ENCODE measurements at places on chromosomes 13 and 19.

DNA sequence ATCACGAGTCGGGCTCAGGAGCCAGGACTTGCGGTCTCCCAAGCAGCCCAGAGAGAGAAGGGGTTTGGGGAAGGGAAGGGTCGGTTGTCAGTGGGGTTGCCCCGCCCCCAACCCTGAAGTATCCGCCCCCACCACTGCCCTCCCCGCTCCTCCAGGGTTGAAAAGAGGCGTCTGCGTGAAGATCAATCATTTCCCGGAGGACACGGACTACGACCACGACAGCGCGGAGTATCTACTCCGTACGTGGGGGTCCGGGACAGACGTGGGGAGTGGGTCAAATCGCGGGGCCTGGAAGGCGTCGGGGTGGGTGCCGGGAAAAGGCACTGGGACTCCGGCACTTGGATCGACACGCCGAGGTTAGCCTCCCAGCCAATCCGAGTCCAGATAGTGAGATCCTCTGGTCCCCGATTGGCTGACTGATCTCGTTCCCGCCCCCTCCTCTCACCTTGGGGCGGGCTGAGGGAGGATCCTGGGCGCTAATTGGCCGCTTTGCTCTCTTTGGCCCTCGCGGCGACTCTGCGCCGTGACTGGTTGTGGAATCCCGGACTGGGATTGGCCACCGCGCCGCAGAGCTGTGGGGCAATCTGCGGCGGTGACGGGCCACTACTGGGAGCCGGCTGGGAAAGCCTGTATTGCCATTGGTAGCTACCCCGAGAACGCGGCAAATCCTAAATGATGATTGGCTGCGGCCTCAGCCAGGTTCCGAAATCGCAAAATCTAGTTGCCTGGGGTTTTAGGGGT lies 13.3 kb upstream of the CACNG6 start:
- DNase-seq = peak; percentile 52

- DNase-seq = peak; percentile 53
These were observed 13.6 kb upstream of the EPSTI1 start for GRCh38 chr13:43005460-43006236.

DNA sequence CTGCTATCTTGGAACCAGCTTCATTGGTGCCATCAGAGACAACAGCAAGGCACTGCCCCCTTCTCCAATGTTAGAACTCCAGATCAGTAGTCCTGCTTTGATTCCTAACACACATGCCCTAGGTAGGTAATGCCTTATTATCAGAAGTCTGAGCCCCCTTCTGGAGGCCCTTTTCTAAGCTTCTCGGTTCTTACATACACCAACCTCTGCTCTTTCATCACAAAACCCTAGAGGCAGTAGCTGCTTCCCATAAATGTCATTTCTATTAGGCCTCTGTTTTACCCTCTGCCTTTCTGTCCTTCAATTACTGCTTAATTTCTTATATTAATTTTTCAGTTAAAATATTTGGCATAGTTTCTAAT lies 65.3 kb upstream of the KLHL1 start:
- no peak for DNase-seq

- no peak for DNase-seq
These were observed 167.0 kb downstream of the COG6 start for GRCh38 chr13:39822437-39822836.

DNA sequence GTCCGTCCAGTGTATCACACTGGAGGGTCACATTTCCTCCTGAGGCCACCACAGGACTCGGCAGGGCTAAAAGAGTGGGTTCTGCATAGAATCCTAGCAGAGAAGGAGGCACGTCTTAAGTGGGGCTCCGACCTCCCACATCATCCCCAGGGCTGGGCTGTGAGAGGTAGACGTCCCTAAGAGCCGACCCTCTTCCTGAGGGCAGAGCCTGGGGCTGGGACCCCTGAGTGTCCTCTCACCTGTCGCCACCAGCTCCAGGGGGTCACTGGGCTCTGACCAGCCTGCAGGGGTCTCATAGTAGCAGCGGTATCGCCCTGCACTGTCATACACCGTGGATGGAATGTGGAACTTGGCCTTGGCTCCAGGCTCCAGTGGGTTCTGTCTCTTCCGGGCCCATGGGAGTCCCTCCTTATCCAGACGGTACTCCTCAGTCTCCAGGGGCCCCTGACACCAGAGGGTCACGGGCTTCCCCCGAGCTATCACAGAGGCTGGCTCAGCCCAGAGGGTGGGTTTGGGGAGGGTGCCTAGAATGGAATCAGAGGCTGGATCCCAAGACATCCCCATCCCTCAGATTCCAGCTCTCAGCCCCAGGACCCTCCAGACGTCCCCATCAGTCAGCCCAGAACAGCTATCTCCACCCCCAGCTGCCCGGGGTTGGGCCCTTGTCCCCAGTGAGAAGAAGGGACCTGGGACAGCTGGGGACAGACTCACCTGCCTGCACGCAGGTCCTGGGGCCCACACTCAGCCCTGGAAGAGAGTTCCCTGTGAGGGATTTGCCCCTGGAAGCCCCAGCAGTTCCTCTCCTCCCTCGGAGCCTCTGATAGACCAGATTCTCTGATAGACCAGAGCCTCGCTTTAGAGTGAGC lies 590 bp downstream of the LILRB5 start:
- no peak for DNase-seq

DNA sequence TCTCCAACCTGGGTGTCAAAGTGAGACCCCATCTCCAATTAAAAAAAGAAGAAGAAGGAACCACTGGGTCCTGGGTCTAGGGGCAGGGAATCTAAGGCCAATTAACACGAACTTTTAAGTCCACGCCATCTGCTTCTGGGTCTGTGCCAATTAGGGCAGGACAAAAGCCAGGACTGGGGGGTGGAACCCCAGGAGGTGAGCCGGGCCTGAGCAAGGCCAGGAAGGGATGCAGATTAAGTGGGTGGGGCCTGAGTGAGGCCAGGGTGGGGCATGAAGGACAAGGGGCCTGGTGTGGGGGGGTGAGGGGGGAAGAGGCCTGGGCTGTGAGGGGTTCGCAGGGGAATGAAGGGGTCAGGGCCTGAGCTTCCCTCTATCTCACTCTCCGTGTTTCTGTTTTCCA lies 26.3 kb upstream of the ZNF83 start:
- no peak for DNase-seq

GRCh38 chr13:99486996-99487395 lies 14.3 kb upstream of the TM9SF2 start:
- no peak for DNase-seq

DNA sequence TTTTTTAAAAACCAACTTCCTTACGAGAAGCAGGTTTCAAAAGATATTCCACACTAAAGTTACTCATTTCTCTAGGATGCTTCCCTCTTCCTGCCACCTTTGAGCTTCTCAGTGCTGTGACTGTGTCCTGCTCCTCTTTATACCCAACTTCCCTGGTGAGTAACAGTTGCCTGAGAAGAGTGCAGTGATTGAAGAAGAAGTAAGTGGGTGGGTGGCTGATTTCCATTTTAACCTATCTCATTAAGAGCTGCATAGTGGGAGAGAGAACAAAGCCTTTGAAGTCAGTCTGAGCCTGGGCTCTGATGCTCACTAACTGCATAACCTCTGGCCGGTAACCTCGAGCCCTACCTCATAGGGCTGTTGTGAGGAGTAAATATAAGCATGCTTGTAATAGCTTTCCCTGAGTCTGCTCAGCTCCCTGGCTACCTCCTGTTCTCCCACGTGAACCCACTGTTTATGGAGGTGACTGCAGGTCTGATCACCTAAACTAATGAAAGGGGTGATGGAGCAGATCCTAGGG lies 977.3 kb downstream of the UQCRFS1 start:
- DNase-seq = no peak

- DNase-seq = no peak
These were observed 12.0 kb downstream of the FPR2 start for GRCh38 chr19:51772977-51773376.

GRCh38 chr13:61258185-61258584 lies 157.5 kb downstream of the PCDH20 start:
- no peak for DNase-seq

DNA sequence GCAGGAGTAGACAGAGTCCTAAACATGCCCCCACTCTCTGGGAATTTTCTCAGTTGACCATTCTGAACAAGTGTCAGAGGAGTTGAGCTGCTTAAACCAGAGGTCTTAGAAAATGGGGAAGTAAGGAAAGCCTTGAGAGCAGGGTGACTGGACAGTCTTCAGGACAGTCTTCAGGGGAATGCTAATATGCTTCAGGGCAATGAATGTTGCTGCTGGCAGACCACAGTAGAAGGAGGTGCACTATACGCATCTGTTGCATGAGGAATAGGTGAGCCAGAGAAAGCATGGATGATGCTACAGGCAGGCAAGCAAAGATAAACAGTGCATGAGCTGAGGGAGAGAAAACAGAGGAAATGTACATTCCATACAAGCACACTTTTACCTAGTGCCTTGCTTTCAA lies 196.6 kb upstream of the GPR12 start:
- no peak for DNase-seq

DNA sequence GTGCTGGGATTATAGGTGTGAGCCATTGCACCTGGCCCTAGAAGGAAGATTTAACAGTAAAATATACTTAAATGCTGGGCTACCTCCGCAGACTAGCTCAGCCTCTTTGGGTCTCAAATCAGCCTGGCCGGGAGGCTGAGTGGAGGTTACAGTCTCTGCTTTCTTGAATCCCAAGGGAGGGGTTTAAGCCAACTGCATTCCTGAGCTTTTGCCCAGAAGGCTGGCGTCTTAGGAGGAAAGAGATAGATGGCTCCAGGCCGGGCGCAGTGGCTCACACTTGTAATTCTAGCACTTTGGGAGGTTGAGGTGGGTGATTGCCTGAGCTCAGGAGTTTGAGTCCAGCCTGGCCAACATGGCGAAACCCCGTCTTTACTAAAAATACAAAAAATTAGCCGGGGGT lies 623 bp upstream of the C5AR1 start:
- peak; percentile 62 for DNase-seq

- DNase-seq = peak; percentile 66
These were observed 9.5 kb upstream of the MBNL2 start for GRCh38 chr13:97212601-97213040.

DNA sequence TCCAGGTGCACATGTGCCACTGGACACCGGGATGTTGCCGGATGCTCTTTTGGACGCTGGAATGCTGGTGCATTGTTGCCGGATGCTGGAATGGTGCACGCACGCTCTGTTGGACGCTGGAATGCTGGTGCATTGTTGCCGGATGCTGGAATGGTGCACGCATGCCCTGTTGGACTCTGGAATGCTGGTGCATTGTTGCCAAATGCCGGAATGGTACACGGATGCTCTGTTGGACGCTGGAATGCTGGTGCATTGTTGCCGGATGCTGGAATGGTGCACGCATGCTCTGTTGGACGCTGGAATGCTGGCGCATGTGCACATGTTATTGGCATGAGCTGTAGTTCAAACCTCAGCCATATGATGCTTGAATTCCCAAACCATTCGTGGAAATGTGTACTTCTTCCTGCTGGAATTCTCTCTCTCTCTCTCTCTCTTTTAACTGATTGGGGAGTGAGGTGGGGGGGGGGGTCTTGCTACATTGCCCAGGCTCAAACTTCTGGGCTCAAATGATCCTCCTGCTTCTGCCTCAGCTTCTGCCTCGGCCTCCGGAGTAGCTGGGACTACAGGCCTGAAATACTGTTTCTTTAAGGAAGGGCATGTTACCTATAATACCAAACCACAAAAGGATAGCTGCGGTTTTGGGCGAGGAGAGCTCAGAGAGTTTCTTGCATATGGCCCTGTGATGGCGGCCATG lies 1.2 kb upstream of the MCF2L start:
- peak; percentile 42 for DNase-seq

GRCh38 chr19:41904118-41904870 lies 21.3 kb downstream of the ARHGEF1 start:
- no peak for DNase-seq

GRCh38 chr13:73665261-73665660 lies 468.9 kb downstream of the KLF12 start:
- DNase-seq = no peak

GRCh38 chr19:6696239-6696820 lies 24.1 kb downstream of the C3 start:
- no peak for DNase-seq

DNA sequence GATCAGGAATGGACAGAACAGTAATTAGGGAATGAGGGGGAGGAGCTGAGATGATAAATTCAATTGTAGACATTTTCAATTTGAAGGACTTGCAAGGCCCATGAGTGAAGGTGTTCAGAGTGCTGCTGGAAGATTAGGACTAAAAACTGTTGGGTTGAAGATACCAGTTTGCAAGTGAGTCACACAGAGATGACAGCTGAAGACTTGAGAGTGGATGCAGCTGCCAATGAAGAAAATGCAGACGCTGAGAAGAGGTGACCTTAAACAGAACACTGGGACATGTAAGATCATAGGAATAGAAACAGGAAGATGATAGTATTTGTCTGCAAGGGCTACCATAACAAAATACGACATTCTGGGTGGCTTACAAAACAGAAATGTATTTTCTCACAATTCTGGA lies 1716.5 kb upstream of the SLC10A2 start:
- DNase-seq = no peak

DNA sequence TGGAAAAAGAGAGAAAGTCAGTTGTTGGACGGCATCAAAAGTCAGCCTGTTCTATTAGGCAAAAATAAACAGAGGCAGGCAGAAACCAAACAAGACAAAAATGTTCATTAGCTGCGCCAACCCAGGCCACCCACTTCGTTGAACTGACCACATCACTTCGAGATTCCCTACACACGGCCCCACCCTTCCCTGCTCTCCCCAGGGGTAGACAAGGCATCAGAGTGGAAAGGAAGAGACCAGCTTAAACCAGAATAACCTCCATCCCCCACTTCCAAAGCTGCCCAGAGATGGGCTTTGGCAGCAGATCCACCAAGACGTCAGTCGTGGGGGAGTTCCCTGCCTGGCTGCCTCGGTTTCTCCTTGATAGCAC lies 204.6 kb upstream of the TSHZ3 start:
- no peak for DNase-seq

DNA sequence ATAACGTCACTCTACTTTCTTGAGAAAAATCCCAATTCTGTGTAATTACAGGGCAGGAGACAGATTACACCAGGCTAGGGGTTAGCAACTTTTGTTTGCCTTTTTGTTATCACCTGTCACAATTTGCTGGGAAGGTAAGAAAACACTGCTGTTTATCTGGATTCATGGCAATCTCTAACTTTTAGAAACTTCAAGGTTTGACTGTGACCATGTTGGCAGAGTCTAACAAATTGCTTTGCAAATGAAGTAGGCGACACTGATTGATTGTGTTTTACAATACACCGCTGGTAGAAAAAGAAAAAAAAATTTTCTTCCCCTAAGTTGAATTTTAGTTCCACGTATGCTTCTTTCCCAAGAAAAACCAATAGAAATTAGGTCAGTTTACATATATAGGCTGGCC lies 10.4 kb upstream of the PDX1 start:
- DNase-seq = no peak

- DNase-seq = no peak
These were observed 34.9 kb downstream of the SIPA1L3 start for GRCh38 chr19:37941782-37942515.

- no peak for DNase-seq
These were observed 118.3 kb downstream of the COL4A2 start for GRCh38 chr13:110425444-110425780.

- DNase-seq = no peak
These were observed 114.8 kb downstream of the SUCLA2 start for GRCh38 chr13:47886314-47886713.

GRCh38 chr19:48348045-48348444 lies 15.7 kb downstream of the TMEM143 start:
- no peak for DNase-seq

Measured in GM03348 (cell line).